ENCODE measurements at places on chromosomes 1 and 21. TPM values are rescaled to one million over a fixed set of nuclear protein-coding genes. Genes with fewer than 3 reads are reported as not detected.

DNA sequence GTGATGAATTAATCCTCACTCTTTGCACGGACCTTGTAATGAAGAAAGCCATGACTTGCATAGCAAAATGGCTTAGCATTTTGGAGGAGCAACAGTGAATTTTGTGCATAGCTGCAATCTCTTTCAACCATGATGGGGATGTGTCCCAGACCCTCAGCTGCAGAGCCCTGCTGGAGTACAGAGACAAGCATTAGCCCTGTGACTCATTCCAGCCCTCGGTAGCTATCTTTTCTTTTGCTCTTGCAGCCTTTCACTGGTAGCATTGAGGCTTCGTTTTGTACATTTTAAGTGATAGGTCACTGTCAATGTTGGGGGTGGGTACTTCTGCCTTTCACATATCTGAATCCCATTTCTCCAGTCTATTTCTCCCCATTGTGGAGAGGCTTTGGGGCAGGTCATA lies 58.4 kb downstream of the SLC35F3 start:
- H3K36me3 ChIP-seq, result no peaks in the 10 kb centered on the region
- no peaks in the 10 kb centered on the region for H3K27me3 ChIP-seq
- DNase-seq, result no peak
- H3K27ac ChIP-seq, result no peak overlapping the region
- H3K4me3 ChIP-seq, result no peak overlapping the region

GRCh38 chr1:243416495-243416894 lies 160.7 kb downstream of the SDCCAG8 start:
- H3K27me3 ChIP-seq, result no peaks in the 10 kb centered on the region
- no peaks in the 10 kb centered on the region for H3K4me1 ChIP-seq
- no peak for DNase-seq
- H3K4me3 ChIP-seq, result no peak overlapping the region
- H3K27ac ChIP-seq, result no peak overlapping the region

GRCh38 chr1:26986658-26987057 lies 6.8 kb upstream of the TRNP1 start:
- no peak overlapping the region for H3K4me3 ChIP-seq
- H3K27ac ChIP-seq, result no peak overlapping the region
- no peaks in the 10 kb centered on the region for H3K4me1 ChIP-seq
- no peaks in the 10 kb centered on the region for H3K27me3 ChIP-seq

DNA sequence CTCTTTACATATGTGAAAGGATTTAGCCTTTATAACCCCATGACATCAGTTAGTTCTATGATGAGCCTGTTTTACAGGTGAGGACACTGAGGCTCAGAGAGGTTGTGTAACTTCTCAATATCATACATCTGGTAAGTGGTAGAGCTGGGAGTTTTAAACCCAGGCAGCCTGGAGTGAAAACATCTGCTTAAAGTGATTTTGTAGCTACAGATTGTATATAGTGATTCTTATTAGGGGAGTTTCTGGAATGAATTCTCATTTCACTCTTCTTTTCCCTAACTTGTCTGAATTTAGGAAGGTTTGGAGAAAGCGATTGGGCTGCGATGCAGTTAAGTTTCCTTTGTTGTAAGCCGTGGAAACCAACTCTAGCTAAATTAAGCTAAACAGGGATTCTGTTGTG lies 175.6 kb downstream of the CAMTA1 start:
- H3K36me3 ChIP-seq, result no peaks in the 10 kb centered on the region
- peaks cover 5% of the 10 kb centered on the region for H3K27me3 ChIP-seq
- DNase-seq, result no peak
- no peak overlapping the region for H3K4me3 ChIP-seq
- H3K4me1 ChIP-seq, result no peaks in the 10 kb centered on the region
- no peak overlapping the region for H3K27ac ChIP-seq

- no peaks in the 10 kb centered on the region for H3K4me1 ChIP-seq
- no peak overlapping the region for H3K27ac ChIP-seq
- no peaks in the 10 kb centered on the region for H3K27me3 ChIP-seq
These were observed 372.2 kb downstream of the USH2A start for GRCh38 chr1:216051071-216051470.

- H3K4me1 ChIP-seq, result peaks cover 35% of the 10 kb centered on the region
These were observed 2.4 kb upstream of the ERRFI1 start for GRCh38 chr1:8028571-8028910.

HTR1D gene
- total RNA-seq, result not detected

OR2G3 gene
- total RNA-seq, result not detected
